ENCODE measurements at places on chromosomes 6 and 20.

GRCh38 chr20:31835554-31835953 lies 9.8 kb downstream of the FOXS1 start:
- DNase-seq: no peak

DNA sequence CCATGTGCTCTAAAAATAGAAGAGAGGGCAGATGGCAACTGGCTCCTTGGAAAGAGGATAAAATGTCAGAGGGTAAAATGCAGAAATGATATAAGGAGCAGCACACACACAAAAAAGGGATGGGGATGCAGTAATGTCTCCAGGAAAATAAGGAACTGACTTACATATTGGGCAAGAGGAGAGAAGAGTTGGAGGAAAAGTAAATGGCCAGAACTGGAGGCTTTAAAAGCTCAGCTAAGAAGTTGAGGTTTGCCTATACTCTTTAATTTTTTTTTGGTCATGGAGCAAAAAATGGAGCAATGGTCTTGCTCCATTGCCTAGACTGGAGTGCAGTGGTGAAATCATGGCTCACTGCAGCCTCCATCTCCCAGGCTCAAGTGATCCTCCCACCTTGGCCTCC lies 93.7 kb downstream of the SULF2 start:
- DNase-seq: peak; percentile 58

- no peak for DNase-seq
Measured at GRCh38 chr6:123808556-123808955, 4.9 kb downstream of the NKAIN2 start.

DNA sequence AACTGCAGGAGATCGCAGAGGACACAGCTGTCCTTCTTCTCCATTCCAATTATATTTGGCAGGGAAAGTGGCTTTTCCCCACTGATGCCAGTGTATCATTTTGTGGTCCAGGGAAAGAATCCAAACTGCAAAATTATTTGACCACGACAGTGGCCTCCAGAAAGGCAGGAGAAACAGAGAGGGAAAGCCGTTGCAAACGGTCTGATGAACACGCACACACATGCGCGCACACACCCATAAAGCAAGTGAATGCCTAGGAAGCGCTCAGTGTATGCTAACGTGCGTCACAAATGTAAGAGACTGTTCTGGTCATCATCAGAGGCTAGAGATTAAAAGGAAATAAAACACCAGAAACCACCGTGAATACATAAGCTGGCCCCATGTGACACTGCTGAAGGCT lies 54.0 kb downstream of the NPEPL1 start:
- no peak for DNase-seq

DNA sequence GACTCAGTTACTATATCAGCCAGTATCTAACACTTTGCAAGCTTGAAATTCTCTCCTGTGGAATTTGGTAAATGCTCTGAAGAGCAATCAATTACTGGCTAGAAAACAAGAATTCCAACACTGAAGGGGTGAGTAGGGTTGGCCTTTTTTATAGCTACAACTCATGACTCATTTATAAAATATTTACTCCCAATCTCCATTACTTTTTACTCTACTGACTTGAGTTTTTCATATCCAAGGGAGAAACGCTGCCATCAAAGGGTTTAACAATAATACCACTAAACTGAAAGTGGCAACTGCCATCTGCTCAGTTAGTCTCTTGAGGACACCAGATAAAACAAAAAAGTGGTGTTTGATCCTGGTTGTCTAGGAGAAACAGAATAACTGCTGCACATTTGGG lies 203.1 kb downstream of the UBE3D start:
- no peak for DNase-seq

GRCh38 chr6:53375847-53376246 lies 27.1 kb upstream of the ELOVL5 start:
- no peak for DNase-seq

DNA sequence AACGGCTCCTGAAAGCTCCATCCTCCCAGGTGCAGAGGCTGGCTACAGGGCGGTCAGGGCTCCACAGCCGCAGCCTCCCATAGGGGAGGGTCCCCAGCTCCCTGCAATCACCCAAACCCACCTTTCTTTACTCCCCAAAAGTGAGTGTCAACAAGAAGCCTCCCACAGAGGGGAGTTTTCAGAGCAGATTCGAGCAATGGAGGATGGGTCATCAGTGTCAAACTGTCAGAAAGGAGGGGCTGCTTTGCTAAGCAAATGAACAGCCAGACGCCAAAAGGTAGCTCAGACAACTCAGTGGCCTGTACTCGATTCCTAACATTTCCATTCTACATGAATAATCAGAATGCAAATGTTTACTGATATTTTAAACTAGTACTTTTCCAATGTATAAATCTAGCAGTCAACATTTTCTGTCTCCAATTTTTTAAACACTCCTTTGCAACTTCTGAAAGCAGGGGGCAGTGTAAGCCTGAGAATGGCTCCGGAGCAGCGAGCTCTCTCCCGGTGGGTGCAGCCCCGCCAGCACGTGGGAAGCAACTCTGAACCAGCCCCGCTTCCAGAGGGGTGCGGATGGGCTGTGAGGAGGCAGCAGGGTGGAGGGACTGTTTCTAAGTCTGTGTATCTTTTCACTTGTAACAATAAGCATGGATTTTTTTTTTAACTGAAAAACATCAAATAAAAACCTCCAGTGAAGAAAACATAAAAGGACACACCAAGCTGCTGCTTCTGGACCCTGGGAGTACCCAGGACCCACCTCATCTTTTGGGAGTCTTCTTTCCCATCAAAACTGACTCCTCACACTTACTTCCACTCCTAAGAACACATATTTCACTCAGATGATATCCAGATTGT lies 54.9 kb downstream of the TAF4 start:
- DNase-seq: peak; percentile 63

DNA sequence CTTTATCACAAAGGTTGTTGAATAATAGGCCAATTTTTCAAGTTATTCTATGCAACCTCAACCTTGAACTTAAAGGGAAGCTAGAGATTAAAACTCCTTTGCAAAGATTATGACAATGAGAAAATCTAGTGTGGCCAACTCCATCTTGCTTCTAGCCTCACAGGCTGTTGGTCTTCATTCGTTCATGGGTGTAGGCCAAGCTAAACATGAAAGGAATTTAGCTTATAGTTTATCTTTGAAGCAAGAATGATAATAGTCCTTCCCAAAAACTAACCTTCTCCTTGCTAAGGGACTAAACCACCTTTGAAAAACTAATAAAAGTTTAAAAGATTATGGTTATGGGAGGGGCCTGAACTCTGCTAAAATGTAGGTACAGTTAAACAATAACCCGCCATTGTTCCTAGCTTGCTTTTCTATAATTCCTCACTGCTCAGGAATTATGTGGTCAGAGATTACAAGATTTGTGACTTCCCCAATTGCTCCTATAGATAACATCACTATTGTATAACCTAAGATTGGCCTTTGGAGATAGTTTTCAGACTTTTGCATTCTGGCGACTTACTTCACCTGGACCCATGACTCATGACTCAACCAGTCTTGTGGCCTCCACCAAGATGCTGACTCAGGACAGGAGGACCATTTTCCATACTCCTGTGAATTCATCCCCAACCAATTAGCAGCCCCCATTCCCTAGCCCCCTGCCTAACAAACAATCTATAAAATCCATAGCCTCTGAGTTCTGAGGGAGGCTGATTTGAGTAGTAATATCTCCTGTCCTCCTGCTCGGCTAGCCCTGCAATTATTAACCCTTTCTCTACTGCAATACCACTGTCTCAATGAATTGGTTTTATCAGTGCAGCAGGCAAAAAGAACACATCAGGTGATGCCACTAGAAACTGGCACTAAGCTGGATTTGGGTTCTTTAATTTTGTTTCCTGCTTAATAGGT lies 154.5 kb downstream of the CD83 start:
- DNase-seq: peak; percentile 80

- DNase-seq: no peak
Measured at GRCh38 chr20:32358632-32358882, 426 bp downstream of the ASXL1 start.

DNA sequence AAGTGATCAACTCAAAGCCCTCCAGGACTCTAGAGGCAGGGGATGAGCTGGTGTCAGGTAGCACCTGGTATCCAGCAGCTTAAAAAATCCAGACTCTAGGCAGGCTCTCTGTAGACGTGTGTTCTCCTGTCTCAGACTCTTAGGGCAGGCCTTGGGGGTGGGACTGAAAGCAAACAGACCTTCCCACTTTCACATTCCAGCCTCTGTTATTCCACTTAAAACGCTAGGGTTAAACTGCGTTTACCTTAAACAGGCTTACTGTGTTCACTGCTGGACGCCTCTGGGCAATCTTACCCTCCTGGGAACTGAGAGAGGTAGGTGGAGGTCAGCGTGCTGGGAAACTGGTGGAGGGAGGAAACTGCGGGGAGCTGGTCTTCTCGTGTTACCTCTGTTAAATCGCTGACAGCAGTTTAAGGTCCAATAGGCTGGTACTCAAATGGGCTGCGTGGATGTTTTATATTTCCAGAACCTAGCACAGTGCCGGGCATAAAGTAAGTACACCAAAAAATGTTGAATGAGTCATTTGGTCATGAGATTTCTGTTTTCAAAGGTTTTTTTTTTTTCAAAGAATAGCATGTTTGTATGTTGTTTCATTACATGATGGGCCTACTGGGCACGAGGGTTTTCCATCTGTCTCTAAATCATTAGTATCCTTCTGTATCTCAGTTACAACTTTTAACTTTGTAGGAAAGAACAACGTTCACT lies at the start of gene GCNT2:
GCNT2 (plus strand) TSS at position 248 of the 705 bp plus-strand sequence. CDS start 7,561 bp downstream, outside the sequence.
- peak; percentile 34 for DNase-seq

- peak; percentile 35 for DNase-seq
Measured at GRCh38 chr6:47733879-47734558, 35.6 kb downstream of the ADGRF4 start.

DNA sequence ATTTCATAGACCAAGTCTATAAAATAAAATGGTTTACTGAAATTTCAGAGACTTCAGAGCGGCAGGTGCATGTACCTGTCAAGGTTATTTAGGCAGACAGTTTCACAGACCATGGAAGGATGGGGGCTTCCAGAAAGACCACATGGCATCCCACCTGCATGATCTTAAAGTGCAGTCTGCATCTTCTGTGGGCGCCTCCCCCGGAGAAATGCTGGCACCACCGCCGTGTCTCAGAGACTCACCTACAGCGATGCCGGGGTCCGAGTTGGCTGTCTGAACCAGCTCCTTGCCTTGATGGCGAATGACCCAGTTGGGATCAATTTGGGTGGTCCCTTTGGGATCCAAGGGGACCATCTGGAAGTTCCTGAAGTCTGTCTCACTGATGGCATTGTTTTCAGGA lies 30.6 kb downstream of the THBS2 start:
- DNase-seq: no peak

DNA sequence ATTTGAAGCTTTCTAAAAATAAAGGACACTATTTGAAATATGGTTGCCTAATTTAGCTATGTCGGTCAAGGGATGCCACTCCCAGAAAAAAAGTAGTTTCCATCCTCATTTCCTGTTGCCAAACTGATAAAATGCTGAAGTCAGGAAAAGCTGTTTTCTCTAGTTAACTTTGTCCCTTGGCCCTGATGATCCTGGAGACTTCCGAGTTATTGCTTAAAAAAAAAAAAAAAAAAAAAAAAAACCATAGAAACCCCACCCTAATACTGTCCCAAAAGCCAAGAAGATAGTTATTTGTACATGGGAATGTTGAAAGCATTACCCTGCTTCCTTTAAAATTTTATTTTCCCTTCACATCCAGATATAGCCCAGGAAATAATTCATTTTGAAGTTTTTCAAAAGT lies 236.7 kb downstream of the SOD2 start:
- DNase-seq: no peak

- DNase-seq: no peak
Measured at GRCh38 chr6:107636486-107636885, 146.6 kb downstream of the SOBP start.

- DNase-seq: no peak
Measured at GRCh38 chr20:63483834-63484233, 11.4 kb upstream of the KCNQ2 start.

DNA sequence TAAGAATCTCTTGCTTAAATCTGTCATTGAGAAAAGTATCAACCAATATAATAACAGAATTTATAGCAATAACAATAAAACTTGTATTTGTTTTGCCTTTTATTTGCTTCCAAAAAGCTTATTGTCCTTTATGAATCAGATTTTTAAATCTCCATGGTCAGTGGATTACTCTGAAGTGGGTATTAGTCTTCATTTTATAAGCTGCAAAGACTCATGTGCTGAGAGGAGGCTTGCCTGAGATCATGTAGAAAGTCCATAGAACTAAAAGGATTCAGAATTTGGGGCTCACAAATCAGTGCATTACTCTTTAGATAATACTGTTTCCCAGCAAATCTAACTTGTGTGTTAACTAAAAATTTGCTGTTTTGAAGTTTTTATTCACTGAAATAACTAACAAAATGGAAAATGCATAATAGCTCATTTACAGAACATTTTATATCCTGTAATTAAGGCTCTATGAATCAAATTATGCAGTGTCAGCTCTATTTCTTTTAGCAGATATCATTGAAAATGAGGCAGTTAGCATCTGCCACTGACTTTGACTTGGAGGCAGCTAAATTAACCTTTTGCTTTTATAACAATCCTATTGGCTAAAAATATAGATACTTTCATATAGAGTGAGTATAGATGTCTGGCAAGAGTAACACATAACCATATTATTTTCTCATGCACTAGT lies 781.1 kb upstream of the CITED2 start:
- no peak for DNase-seq

DNA sequence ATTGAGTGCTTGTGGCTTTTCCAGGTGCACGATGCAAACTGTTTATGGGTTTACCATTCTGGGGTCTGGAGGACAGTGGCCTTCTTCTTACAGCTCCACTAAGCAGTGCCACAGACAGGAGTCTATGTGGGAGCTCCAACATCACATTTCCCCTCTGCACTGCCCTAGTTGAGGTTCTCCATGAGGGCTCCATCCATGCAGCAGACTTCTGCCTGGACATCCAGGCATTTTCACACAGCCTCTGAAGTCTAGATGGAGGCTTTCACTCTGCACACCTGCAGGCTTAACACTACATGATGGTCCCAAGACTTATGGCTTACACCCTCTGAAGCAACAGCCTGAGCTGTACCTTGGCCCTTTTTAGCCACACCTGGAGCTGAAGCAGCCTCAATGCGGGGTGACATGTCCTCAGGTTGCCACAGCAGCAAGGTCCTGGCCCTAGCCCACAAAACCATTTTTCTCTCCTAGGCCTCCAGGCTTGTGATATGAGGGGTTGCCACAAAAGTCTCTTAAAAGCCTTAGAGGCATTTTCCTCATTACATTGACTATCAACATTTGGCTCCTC lies 552.2 kb downstream of the TFAP2A start:
- no peak for DNase-seq

GRCh38 chr20:46031701-46032254 lies 2.8 kb downstream of the SLC12A5 start:
- no peak for DNase-seq

DNA sequence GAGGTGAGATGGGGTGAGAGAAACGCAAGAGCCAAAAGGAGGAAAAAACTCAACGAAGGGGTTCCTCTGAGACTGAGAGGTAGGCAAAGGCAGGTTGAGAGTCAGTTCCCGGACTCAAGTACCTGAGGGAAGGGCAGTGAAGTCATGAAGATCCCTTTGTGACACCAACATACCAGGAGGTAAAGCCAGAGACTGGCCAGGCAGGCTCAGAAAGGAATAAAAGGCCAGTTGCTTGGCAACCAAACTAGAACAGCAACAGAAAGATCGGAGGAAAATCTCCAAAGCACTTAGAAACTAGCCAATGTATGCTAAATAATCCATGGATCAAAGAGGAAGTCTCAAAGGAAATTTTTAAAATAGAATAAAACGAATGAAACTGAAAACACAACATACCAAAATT lies 209.8 kb upstream of the PROKR2 start:
- no peak for DNase-seq

- DNase-seq: no peak
Measured at GRCh38 chr20:61556673-61557072, 304.6 kb downstream of the CDH4 start.
